ENCODE measurements at places on chromosomes 1 and 21.

- no peak for DNase-seq
Observed at GRCh38 chr1:117405042-117405441, 37.8 kb downstream of the MAN1A2 start.

GRCh38 chr1:92485381-92486250 is 1.1 kb downstream of the GFI1 start:
- peak; percentile 58 for DNase-seq

- DNase-seq = no peak
Observed at GRCh38 chr1:226711976-226712741, 26.9 kb downstream of the ITPKB start.

- no peak for DNase-seq
Observed at GRCh38 chr1:246213502-246213901, 293.6 kb downstream of the SMYD3 start.

GRCh38 chr1:10806966-10807365 is 10.5 kb upstream of the CASZ1 start:
- no peak for DNase-seq

DNA sequence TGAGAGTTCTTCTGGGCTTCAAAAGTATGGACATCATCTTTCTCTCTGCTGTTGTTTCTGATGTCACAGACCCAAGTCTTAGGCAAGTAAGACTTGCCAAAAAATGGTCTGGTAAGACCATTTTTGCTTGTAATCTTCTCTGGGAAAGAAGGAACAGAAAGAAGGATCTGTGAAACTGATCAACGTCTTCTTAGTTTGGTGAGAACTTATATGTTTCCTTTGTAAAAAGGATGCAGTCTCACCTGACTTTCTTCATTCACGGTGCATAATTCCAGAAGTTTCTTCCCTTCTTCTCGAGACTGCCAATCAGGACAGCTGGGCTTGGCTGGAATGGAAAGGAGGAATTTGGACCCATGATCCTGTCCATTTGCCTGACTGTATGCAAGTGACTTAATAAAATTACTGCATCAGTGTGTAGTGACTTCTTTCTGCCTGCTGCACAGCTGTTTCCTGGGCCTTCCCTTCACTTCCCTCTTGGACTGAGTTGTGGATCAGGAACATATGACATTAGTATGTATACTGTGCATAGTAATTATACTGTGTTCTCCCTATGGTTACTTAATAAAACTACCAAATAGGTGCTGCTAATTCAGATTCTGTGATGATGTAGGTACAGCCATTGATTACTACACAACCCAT is 7.6 kb upstream of the DENND1B start:
- DNase-seq = no peak

- no peak for DNase-seq
Observed at GRCh38 chr1:100736324-100736723, 16.8 kb downstream of the VCAM1 start.

DNA sequence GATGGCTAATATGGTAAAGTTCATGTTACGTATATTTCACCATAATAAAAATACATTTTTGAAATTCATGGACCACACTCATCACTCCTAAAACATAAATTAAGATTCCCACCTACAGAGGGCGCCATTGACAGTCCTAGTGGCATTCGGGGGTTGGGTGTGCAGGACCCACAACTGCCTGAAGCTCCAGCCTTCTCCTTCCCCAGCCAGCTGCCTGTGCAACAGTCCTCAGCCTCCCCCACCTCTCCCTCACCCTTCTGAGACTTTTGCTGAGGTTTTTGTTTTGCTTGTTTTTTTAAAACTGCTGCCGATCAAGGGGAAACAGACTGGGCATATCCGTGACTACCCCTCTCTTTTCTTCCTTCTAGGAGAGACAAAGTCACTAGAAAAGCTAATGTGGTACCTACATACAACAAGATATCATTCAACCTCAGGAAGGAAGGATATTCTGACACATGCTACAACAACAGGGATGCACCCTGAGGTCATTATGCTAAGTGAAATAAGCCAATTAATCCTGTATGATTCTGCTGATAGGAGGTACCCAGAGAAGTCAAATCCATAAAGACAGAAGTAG is 9.2 kb upstream of the EVA1C start:
- DNase-seq = peak; percentile 34

GRCh38 chr21:36999131-36999898 is 7.2 kb upstream of the RIPPLY3 start:
- no peak for DNase-seq

DNA sequence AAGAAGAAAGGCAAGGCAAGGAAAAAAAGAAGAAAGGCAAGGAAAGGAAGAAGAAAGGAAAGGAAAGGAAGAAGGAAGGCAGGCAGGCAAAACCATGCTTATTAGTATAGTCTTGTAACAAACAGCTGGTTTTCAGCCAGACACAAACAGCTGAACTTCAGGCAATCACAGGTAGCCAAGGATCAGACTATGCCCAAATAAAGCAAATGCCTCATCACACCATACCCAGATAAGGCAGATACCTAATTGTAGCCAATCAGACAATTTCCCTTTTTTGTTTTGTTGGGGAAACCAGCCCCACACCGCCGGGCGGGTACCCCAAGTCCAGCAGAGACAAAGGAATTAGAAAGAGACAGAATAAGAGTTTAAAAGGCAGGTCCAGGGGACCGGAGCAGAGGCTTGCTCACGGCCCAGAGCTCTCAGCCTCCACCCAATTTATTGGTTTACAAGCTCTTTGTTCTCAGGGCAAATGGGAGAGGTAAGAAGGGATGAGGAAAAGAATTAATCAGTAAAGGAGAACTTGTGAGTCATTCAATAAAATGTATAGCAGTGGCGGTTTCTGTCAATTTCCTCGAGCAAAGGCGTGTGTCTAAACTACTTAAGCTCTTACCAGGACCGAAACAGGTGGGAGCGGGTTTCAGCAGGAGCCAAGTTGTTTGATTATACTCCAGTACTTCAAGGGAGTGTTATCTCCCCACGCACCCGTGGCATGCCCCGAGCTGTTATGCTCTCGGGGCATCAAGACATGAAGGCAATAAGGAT is 886.8 kb downstream of the KCNT2 start:
- DNase-seq = no peak

GRCh38 chr1:31036749-31037500 is 28.6 kb downstream of the PUM1 start:
- DNase-seq = no peak

DNA sequence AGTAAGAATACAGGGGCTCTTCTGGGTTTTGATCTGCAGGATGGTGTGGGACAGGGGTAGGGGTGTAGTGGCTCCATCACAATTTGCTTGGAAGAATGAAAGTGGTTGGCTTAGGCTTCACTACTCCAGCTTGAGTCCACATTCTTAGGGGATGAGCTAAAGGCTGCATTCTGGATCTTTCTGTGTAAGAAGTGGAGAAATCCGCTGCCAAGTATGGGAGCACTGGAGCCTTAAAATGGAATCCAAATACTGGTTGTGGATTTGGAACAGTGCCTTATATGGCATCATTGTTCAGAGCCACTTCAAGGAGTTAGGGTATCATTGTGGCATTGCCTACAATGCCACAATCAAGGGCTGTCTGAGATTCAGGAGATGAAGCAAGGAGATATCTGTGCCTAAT is 187.1 kb downstream of the LMO4 start:
- no peak for DNase-seq

DNA sequence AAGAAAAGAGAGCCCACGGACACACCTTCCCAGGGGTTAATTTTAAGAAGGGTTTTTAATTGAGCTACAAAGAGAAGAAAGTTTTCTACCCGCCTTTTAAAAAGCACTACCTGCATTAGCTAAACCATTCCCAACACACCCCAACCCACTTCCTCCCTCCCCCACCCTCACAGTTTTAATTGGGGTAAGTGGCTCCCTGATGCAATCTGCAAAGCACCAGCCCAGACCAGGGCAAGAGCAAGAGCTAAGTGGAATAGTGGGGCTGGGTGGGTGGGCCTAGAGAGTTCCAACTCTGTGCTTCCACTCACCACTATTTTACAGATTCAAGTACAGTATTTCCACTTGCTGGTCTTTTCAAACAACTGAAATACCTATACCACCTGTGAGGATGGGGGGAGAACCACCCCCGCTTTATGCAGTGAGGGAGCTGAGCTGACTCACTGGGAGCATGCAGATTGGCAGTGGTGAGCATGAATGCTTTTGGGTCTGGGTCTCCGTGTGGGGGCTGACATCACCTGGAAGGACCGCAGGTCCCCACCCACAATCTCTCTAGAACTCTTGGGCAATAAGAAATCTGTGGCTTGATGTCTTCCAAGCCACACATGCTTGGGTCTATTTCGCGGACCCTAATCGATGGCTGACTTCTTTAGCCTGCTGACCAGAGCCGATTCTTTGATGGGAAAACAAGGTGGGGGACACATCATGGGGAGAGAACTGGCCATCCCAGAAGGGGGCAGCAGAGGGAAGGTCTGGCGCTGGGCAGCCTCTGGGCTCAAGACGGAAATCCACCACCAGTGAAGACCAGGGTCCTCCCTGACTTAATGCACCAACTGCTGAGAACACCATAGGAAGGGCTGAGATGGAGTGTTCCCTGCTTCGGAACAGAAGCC is 95.5 kb downstream of the SSBP3 start:
- no peak for DNase-seq

- DNase-seq = no peak
Observed at GRCh38 chr1:198497326-198498102, 43.0 kb downstream of the ATP6V1G3 start.

DNA sequence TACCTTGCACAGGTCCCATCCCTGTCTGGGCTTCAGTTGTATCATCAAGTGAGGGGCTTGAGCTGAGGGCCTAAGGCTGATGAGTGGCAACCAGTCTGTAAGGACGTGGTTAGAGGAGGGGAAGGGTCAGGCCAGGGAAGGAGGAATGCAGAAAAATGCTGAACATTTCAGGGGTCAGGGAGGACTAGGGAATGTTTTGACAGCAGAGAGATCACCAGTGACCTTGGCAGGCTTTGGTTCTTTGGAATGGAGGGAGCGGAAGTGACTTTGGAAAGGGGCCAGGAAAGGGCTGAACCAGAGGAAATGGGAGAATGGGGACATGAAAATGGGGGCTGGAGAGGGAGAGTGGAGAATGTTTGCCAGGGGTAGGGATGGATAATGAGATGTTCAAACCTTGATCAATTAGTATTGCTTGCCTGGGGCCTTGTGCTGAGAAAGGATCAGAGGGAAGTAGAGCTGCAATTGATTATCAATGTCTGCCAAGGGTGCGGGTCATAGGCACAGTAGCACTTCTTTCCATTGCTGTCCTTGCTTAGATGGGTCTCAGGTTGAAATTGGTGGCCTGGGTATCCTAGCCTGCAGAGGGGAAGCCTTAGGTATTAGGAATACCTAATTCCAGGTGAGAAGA is 7.4 kb downstream of the LDLRAP1 start:
- no peak for DNase-seq

GRCh38 chr1:221069986-221070385 is 190.7 kb downstream of the HLX start:
- no peak for DNase-seq

All from NCI-H2029 treated with DMSO at 0.1 percent for 48 hours (cell line).